ENCODE measurements at places on chromosomes 12 and 14.

DNA sequence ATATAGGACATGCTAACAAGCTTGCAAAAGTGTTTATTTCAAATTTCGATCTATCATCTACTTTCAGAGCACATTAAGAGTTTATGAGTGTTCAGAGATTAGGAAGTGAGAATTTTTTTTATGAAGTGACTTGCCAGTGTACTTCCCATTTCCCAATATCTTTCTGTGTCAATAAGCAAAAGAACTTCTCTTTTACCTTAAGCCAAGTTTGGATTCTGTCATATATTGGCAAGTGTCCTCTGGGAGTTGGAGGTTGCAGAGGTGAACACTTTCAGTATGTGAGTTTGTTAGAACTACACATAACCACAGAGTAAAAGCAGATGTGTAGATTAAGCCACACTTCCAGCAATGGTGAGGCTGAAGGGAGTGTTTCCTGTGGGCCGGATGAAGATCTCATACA is 16.6 kb upstream of the KLRF1 start:
- no peak for DNase-seq

DNA sequence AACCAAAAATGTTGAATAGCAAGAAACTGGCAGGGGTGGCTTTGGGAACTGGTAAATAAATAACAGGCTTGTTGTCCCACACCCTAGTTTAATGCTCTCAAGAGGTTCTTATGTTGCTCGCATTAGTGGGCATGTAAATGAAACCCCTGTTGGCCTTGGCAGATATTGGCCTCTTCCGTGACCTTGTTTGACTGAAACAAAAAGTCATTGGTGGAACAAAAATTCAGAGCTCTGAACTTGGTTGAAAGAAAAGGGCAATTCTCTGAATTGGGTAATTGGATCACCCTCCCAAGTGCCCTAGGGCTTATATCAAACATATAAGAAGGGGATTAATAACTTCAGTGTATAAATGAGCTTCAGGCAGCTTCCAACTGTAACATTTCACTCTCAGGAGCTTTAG is 426.2 kb downstream of the ZFP36L1 start:
- no peak for DNase-seq

DNA sequence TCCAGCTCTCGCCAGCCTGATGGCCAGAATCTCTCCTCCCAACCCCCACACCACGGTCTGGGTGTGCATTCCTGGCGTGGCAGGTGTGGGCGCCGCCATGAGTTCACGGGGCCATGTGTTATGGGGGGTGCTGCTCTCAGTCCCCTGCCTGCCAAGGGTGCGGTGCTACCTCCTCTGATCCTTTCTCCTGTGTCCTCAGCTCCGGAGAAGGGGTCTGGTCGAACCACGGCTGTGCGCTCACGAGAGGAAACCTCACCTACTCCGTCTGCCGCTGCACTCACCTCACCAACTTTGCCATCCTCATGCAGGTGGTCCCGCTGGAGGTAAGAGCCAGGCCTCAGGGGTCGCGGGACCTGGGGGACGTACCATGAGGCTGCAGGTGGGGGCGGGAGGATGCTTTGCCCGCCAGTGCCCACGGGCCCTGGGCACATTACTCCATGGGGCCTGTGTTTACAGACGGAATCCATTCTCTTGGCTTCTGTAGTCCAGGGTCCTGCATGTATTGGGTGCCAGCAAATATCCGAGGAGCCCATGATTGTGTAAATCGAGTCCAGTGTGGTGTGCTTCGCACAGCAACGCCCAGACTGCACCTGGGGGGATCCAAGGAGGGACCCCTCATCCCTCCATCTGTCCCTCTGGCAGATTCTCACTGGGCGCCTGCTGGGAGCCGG is 130.8 kb downstream of the ADGRD1 start:
- no peak for DNase-seq

- DNase-seq, result no peak
These were observed 145.2 kb upstream of the TMCC3 start for GRCh38 chr12:94795520-94795919.

DNA sequence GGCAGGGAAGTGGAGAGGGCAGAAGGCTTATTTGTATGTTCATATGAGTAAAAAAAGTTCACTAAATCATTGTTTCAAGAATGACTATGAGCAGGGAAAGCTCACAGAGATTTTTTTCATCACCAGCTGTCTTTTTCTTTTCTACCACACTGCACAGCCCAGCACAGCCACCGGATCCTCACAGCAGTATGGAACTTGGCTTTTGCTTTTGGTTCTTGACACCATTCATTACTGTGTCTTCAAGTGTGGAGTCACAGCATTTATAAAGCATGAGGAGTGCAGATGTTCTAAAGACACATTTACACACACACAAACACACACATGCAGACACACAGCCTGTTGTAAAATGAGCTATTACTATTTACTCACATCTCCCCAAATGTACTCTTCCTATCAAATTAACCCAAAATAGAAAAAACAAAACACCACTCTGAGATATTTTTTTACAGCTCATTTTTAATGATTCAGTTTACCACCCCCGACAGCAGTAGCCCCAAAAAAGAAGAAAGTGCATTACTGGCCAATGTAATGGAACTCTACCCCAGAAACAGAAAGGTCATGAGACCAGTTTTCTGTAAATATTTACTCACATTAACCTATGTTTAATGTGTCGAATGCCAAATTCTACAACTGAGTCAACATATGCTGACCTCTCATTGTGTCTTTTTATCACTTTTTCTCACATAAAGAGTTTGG is 60.5 kb downstream of the BTG1 start:
- no peak for DNase-seq

DNA sequence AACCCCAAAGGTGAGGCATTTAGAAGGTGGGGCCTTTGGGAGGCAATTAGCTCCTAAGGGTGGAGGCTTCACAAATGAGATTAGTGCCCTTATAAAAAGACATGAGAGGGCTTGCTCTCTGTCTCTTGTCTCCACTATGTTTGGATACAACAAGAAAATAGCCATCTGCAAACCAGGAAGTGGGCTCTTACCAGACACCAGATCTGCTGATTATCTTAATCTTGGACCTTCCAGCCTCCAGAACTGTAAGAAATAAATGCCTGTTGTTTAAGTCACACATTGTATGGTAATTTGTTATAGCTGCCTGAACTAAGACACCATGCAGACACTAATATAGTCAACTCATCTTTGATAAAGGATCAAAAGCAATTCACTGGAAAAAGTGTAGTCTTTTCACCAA is 34.4 kb downstream of the TMEM116 start:
- DNase-seq, result no peak

GRCh38 chr14:50875359-50876070 is 3.7 kb downstream of the ABHD12B start:
- DNase-seq, result no peak

DNA sequence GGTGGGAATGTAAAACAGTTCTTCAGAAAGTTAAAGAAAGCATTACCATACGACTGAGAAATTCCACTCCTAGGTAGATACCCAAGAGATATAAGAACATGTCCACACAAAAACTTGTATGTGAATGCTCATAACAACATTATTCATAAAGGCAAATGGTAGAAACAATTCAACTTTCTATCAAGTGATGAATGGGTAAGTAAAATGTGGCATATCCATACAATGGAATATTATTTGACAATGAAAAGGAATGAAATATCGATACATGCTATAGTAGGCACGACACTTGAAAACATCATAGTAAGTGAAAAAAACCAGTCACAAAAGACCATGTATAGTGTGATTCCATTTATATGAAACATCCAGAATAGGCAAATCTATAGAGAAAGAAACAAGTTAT is 71.3 kb downstream of the GALNT8 start:
- DNase-seq, result no peak

GRCh38 chr12:91940826-91941570 is 204.6 kb downstream of the BTG1 start:
- DNase-seq, result no peak

DNA sequence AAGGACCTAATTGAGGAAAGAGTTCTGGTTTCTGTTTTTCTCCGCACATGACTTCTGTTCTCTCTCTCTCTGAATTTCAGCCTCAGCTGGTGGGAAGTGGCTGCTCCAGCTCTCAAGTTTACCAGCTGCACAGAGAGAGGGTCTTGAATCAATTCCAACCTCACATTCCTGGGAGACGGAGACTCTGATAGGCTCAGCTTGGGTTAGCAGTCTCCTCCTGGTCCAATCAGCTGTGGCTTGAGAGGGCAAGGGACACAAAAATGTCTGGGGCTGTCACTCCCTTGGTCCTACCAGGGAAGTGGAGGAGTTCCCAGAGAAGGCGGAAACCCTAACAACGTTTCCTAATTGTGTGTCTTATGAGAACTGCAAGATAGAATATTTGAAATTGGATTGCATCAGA is 7.0 kb downstream of the CCDC63 start:
- DNase-seq, result no peak

GRCh38 chr12:124561231-124561630 is 6.2 kb downstream of the NCOR2 start:
- no peak for DNase-seq

DNA sequence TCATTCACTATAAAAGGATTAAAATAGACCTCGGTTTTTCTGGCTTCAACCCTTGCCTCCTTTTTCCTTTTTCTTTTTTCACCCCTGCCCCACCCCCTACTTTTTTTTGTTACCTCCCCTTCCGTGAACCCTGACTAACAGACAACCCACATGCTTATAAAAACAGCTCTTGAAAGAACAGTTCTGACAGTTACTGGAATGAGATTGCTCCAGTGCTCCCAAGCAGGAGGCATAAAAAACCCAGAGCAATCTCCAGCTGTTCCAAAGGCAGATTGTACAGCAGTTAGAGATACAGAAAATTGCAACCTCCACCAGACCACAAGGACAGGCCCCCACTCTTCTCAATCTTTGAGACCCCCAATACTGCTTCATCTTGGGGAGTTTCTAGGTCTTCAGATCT is 29.9 kb upstream of the TMEM260 start:
- no peak for DNase-seq

GRCh38 chr14:96508900-96509299 is 6.7 kb downstream of the PAPOLA start:
- no peak for DNase-seq

GRCh38 chr12:16421806-16422205 is 74.4 kb downstream of the MGST1 start:
- no peak for DNase-seq

DNA sequence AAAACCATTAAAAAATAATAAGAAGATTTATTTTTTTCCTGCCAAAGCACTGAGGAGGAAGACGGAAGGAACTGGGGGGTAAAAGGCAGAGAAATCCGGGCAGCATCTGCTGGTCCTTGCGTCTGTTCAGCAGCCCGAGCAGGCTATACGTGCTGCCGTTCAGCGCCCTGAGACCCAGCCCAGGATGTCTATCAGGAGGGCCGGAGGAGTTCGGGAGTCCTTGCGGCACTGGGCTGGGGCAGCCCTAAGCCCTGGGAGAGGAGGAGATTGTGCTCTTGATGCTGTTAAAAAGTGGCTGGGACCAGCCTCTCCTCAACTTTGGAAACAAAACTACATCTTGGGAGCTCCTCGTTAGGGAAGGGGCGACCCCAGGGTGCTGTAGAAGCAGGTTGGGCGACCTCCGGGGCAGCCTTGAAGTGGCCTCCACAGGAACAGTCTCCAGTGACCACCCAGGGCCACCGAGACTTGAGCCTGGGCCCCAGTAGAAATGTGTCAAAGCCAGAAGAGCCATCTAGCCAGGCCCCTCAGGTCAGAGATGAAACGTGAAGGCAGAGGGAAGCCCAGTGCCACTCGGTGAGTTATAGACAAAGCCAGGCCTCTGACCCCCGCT is 14.3 kb downstream of the PGF start:
- DNase-seq, result no peak

GRCh38 chr12:76450690-76451089 is 102.5 kb upstream of the BBS10 start:
- no peak for DNase-seq

DNA sequence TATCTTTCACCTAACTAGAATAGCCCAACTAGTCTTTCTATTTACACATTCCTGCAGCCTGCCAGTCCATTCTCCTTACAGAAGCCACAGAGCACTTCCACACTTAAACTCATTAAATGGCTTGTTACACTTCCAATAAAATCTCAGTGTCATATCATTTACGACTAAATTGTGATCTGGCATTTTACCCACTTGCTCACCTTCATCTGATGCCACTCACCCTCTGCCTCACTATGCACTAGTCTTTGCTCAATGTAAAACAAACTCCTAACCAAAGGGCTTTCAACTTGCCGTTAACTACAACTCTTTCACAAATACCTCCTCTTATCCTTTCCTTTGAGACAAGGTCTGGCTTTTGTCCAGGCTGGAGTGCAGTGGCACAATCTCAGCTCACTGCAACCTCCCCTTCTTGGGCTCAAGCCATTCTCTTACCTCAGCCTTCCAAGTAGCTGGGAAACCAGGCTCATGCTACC is 24.1 kb downstream of the YAF2 start:
- no peak for DNase-seq

GRCh38 chr12:89539426-89540223 is 13.8 kb upstream of the POC1B start:
- no peak for DNase-seq

DNA sequence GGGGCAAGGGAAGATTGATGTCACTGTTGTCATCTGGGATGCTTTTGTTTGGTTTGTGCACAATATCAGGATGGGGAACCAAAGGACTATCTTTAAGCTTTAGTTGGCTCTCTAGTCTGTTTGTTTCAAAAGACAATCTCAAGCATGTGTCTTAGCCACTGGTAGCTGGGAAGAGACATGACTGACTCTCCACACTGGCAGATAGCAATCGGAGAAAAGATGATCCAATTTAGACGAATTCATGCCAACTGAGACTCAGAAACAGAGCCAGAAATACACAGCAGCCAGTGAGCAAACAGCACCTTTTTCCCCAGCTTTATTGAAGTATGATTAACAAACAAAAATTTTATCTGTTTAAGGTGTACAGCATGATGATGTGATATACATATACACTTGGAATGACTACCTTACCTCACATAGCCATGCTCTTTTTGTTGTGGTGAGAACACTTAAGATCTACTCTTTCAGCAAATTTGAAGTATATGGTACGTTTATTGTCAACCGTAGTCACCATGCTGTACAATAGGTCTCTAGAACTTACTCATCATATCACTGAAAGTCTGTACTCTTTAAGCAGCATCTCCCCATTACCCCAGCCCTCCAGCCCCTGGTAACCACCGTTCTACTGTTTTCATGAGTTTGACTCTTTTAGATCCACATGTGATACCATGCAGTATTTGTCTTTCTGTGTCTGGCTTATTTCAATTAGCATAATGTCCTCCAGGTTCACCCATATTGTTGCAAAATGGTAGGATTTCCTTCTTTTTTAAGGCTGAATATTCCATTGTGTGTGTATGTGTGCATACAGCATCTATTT is 50.6 kb downstream of the DUSP16 start:
- no peak for DNase-seq

Data from GOT3 (cell line).